ENCODE measurements at places on chromosomes 13 and 19.

DNA sequence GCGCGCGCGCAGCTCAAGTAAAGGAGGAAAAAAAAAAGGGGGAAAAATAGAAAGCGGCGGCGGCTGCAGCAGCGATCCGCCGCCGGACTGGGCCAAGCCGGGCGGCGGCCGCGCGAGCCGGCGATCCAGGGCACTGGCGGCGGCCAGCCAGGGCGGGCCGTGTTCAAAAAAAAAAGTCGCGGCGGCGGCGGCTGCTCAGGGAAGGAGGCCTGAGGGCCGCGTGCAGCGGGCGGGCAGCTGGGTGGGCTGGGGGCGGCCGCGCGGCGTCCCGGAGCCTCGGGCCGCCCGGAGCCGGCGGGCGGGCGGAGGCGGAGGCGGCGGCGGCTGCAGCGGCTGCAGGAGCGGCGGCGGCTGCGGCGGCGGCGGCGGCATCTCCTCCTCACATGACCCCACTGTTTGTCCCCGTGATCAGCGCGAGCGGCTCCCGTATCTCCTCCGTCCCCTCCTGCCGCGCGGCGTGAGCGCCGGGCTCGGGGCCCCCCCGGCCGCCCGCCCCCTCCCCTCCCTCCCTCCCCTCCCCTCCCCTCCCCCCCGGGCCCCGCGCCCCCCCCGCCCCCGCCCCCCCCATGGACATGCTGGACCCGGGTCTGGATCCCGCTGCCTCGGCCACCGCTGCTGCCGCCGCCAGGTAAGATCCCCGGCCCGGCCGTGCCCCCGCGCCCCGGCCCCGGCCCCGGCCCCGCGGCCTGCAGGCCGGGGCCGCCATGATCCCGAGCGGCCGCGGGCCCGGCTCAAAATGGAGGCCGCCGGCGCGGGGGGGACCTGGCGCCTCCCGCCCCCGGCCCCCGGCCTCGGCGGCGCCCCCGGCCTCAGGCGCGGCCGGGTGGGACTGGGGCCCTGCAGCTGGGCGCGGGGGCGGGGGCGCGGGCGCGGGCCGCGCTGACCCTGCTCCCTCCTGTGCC, at the start of gene USF2:
USF2 (plus strand) TSS at position 427 of the 902 bp plus-strand sequence; CDS start at position 567, 140 bp downstream.
- no peak for DNase-seq

- no peak for DNase-seq
Measured at GRCh38 chr13:39955560-39955959, 300.1 kb downstream of the COG6 start.

DNA sequence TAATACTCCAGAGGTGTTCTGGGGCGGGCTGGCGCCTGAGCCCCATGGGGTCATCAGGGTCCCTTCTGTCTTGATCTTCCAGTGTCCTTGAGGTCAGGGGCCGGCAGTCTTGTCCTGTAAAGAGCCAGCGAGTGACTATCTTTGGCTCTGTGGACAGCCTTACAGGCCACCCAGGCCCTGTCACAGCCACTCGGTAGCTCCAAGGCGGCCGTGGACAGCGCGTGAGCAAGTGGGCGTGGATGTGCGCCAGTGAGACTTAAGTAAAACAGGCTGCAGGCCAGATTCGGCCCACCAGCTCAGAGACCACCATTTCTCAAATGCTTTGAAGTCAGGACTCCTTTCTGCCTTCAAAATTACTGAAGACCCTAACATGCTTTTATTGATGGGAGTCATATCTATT, 3.7 kb downstream of the ZNF444 start:
- no peak for DNase-seq

DNA sequence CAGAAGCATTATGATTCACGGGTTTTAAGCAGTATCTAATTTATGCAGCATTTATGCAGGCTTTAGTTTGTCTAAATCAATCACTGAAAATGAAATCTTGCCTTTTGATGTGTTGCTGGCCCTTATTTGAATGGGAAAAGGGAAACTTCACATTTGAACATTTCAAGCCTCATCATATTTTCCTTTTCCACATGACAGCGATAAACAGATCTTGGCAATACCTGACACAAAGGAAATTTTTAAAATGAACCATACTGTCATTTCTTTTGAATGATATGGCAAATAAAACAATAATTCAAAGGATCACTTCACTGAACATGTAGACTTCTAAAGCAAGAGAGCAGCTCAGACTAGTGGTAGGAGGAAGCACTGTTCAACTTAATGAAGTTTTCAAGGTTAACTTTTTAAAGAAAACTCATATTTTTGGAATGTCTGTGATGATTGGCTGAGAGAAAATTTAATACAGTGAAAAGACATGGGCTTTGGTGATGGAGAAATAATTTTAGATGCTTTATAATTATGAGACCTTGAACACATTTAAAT, 198.1 kb downstream of the OXGR1 start:
- no peak for DNase-seq

DNA sequence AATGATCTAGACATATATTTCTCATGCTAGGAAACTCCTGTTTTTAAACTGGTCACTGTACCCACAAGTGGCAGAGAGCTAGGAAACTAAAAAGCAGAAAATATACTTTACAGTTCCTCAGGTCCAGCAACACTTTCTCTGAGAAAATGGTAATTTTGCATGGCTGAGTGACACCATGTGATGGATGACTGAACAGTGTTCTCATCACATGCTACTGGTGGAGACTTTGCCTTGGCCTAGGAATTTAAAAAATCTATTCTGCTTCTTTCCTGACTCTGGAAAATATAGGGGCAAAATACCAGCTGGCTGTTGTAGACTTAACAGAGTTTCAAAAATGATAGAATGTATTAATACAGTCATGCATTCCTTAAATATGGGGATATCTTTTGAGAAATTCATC, 50.0 kb downstream of the LATS2 start:
- no peak for DNase-seq

DNA sequence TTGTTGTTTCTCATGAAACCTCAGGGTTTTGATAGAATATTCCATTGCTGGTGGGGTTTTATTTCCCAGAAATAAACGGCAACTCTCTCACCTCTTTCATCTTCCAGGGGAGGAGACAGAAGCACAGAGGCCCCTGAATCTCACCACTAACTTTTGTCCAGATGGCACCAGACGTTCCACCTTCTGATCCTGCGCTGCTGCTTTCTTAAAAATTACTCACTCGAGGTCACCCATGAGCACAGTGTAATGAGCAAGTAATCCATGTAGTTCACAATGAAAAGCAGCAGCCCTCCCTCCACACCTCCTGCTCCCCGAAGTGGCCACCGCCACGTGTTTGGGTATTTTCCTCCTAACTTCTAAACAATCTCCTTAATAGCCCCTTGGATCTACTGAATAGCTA, 51.3 kb downstream of the TEX29 start:
- no peak for DNase-seq

GRCh38 chr13:97214921-97215320, 7.2 kb upstream of the MBNL2 start:
- no peak for DNase-seq
